ENCODE measurements at places on chromosomes 7 and 10. TPM values are rescaled to one million over a fixed set of nuclear protein-coding genes. Genes with fewer than 3 reads are reported as not detected.

Gene SEMA3A
- total RNA-seq, result 5.1 TPM

Gene PRPS1L1
- total RNA-seq, result not detected

Gene CLCN1
- not detected for total RNA-seq

Gene AASS
- total RNA-seq, result 33.2 TPM

Gene COL1A2
- 1,111 TPM for total RNA-seq

Gene NIPSNAP2
- total RNA-seq, result 38.7 TPM

Gene SND1
- 204 TPM for total RNA-seq

Gene NXPH1
- total RNA-seq, result not detected

Gene ZDHHC6
- 20.2 TPM for total RNA-seq

Gene SPDYE8
- not detected for total RNA-seq

Gene ATRNL1
- total RNA-seq, result not detected

Gene ITGA8
- total RNA-seq, result not detected

Measured in subcutaneous preadipocyte (primary cell).